Suppressor macrophage (primary cell): ENCODE measurements at places on chromosomes 7 and 10.

GRCh38 chr7:140767418-140767817 is 70.9 kb downstream of the NDUFB2 start:
- DNase-seq = no peak

GRCh38 chr7:76403780-76404494 is 5.6 kb downstream of the SSC4D start:
- peak; percentile 82 for DNase-seq

DNA sequence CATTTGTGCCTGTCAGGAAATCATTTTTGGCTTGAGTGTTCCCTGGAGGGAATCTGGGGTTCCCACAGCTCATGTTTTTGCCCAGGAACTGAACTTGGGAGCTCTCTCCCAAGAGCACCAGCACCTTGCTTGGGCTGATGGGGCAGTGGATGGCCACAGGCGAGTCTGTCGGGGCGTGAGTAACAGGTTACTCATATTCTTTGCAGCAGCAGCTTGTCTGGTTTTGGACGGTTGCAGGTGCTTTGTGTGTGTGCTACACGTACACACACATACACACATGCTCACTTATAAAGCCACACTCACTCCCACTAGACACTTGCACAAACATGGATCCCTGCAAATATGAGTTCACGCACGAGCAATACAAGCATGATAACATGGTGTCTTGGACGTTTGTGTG is 2.9 kb upstream of the PALD1 start:
- no peak for DNase-seq

DNA sequence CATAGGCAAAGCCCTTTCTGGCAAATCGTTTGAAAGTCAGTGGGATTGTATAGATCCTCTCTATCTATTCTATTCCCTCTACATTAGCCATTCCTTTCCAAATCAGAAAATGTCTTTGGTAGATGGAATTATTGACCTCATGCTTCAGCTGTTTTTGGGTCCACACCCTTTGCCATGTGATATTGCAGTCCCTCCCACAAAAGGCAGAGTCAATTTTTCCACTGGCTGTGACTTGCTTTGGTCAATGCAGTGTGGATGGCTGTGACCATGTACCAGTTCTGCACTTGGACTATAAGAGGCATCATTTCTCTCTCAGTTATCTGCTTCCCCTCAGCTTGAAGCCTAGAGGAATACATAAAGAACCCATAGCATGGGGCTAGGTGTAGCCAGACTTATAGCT is 332.9 kb downstream of the PTEN start:
- no peak for DNase-seq

GRCh38 chr10:86756511-86757112 is at the start of gene BMPR1A:
TSS of gene BMPR1A (plus strand) at chr10:86756619. CDS start at chr10:86876019, 119,400 bp downstream.
- DNase-seq = no peak

DNA sequence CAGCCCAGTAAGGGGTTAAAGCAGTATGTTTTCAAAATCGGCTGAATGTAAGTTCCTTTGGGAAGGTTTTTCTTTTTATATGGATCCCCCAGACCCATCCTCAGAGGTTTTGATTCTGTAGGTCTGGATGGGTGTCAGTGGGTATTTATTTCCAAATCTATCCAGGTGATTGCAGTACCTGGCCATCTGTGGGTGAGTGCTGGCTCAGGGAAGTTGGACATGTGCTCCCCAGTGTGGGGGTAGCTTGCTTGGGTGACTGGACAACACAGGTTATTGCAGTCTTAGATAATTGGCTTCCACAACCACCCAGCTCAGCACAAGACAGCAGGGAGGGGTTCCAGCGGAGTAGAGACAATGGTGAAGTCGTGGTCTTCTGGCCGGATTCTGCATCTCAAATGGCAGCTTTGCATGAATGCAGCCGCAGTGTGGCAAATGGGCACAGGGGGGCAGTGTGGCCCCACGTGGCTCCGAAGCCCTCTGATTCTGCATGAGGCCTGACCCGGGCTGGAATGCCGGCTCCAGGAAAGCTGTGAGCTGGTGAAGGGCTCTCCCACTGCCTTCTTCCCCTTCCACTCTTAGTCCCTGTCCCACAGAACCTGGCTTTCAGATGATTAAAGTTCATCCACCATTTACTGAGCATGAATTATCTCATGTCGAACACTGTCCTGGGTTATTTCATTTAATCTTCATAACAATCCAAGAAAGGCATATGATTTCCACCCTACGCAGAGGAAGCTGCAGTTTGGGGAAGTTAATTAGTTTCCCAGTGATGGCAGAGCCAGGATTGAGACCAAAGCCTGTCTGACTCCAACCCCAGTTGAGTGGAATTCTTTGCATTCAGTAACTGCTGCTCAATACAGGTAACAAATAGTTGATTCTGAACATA is 64.5 kb upstream of the SYPL1 start:
- peak; percentile 91 for DNase-seq

DNA sequence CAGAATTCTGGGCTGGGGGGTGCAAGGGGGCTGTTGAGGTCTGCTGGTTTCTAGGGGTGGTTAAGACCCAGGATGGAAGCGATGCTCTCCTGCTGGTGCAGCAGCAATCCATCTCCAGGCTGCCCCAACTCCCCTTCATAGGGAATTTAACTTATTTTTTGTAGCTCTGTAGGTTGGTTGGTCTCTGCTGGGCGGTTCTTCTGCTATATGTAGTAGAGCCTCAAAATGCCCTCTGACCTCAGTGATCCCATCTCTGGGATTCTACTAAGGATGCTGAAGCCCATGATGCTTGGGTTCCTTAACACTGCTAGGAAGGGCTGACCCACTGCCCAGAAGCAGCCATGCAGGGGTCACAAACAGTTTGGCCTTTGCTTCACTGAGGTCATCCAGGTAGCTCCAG is 49.2 kb downstream of the LRRC20 start:
- DNase-seq = no peak

GRCh38 chr10:32943854-32944661 is 14.0 kb downstream of the ITGB1 start:
- DNase-seq = no peak

- DNase-seq = no peak
Observed at GRCh38 chr10:77832238-77832637, 94.3 kb downstream of the DLG5 start.

- peak; percentile 77 for DNase-seq
Observed at GRCh38 chr7:139635526-139636302, 112.2 kb downstream of the CLEC2L start.

DNA sequence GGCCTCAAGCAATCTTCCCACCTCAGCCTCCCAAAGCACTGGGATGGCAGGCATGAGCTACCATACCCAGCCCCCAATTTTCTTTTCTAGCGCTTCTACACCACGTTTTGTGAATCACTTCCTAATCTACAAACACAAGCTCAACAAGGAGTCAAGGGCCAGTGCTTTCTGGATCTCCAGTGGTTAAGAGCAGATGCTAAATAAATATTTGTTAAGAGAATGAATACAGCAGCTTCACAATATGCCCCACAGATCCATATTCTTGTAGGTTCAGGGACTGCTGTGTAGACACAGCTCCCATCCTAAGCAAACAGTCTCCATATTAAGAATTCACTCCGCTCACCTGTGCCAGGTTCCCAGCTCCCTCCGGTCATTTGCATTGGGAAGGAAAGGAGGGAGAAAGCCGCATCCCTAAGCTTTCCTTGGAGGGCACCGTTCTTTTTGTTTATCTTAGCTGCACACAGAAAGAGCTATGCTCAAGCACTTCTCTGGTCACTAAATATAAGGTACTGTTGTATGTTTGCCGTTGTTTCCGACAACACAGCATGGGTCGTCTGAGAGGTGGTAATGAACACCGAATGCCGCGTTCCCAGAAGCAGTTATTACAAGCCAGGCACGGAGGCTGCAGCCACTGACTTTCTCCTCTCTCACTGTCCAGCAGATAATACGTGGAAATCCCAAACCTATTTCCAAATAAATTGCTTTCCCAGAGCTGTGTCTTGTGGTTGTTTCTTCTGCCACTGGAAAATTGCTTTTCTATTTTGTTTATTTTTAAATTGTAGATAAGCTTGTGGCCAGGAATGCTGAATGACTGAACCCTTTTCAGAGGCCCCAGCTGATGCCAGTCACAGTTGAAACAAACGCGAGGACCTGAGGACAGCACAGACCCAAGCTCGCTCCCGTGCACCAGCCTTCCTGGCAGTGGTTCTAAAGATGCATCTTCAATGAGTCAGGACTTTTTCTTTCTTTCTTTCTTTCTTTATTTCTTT is 217.1 kb downstream of the PRPF18 start:
- no peak for DNase-seq

- peak; percentile 5 for DNase-seq
Observed at GRCh38 chr7:90320801-90321494, at the start of gene FAM237B. TSS of gene FAM237B (minus strand) at chr7:90321304. CDS start at chr7:90319748, 1,556 bp downstream.

GRCh38 chr7:113281223-113281622 is 162.9 kb upstream of the SMIM30 start:
- no peak for DNase-seq

DNA sequence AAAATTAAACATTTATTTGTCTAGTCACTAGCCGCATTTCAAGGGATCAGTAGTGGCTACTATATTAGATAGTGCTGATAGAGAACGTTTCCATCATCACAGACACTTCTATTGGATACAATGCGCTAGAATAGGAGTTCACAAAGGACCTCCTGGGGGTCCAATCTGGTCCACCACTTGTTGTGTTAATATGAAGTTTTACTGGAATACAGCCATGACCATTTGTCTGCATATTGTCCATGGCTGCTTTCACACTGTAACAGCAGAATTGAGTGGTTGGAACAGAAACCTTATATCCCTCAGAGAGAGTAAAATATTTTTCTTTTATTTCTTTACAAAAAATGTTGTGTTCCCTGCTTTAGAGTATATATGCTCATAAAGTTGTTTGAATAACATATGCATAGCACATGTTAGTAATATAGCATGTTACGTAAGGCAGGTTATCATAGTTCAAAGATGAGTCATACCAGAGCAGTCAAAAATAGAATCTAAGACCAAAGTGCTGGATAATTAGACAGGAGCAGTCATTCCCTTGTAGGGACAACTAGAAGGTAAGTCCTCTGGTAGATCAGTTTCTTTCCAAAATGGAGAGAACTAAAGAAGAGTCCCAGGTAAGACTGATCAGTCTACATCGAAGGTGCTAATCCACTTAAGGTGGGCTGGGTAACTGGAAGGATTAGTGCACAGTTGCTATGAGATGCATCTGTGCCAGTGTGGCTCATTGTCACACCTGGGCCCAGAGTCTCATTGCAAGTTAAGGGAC is 14.9 kb downstream of the BZW2 start:
- peak; percentile 6 for DNase-seq

- peak; percentile 29 for DNase-seq
Observed at GRCh38 chr7:37083311-37084096, 359.2 kb upstream of the AOAH start.

GRCh38 chr10:29471544-29471859 is 163.3 kb downstream of the SVIL start:
- peak; percentile 16 for DNase-seq

GRCh38 chr10:119443441-119443840 is 99.1 kb downstream of the RGS10 start:
- DNase-seq = no peak

GRCh38 chr7:133052826-133053225 is 29.1 kb downstream of the CHCHD3 start:
- DNase-seq = no peak

DNA sequence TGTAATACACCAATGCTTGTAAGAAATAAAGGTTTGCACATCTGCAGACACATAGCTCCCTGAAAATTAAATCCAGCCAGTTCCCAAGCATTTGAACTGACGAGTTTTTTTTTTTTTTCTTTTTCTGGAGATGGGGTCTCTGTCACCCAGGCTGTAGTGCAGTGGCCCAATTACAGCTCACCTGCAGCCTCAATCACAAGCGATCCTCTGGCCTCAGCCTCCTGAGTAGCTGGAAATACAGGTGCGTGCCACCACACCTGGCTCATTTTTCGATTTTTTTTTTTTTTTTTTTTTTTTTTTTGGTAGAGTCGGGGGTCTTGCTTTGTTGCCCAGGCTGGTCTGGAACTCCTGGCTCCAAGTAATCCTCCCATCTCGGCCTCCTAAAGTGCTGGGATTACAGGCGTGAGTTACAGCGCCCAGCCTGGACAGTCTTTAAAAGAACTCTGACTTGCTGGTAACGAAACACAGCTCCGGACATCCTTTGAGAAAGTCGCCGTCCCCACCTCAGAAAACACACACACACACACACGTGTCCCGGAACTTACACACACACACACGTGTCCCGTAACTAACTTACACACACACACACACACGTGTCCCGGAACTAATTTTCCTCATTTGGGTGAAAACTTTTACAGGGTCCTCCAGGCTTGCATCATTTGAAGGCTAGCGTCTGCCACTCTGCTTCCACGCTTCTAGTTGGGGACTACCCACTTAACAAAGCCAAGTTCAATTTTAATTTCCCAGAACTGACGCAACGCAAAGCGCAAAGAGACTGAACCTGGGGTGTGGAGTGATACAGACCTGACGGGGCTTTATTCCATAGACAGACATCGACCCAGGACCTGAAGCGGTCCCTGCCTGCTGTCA is 18.6 kb downstream of the OCM2 start:
- peak; percentile 22 for DNase-seq

GRCh38 chr10:100043344-100043743 is 33.6 kb upstream of the DNMBP start:
- DNase-seq = no peak

DNA sequence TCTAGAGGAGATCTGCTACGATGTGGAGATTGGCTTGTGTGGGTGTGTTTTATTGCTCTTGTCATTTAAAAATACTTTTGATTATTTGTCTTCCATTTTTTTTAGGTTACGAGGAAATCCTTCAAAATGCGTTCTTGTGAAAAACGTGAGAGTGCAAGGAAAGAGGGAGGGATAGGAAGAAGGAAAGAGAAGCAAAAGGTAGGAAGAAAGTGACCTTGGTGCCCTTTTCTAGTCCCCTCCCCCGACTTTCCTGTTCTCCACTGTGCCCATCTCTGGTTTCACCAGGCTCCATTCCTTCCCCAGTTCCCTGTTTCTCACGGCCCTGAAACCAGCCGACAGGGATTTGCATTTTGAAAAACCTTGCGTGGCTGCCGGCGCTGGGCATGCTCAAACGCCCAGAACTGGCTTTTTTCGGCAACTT is 506 bp upstream of the GNAI1 start:
- DNase-seq = no peak

- DNase-seq = no peak
Observed at GRCh38 chr10:125056161-125057132, 103.9 kb downstream of the CTBP2 start.

DNA sequence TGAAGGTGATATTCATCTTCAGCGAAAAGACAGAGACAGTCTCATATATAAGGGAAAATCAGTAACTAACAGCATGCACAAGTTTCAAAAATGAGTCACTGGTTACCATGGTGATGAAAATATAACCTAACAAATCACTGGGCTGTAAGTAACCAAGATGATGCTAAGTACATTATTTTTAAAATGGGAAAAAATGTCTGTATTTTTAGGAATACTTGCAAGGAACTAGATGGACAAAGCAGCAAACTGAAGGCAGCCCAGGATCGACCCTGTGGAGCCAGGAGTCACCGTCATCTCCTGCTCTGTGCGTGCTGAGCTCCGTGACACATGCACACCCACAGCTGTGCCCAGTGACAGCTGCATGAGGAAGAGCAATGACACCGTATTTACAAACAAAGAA is 137.3 kb downstream of the ELMO1 start:
- DNase-seq = peak; percentile 82
